ENCODE measurements at places on chromosomes 2 and 18.

- H3K4me1 ChIP-seq, result no peaks in the 10 kb centered on the region
- no peak overlapping the region for H3K27ac ChIP-seq
- H3K36me3 ChIP-seq, result no peaks in the 10 kb centered on the region
- no peak for DNase-seq
- no peak overlapping the region for H3K4me3 ChIP-seq
Measured at GRCh38 chr2:79952616-79953015, 351.9 kb downstream of the LRRTM1 start.

DNA sequence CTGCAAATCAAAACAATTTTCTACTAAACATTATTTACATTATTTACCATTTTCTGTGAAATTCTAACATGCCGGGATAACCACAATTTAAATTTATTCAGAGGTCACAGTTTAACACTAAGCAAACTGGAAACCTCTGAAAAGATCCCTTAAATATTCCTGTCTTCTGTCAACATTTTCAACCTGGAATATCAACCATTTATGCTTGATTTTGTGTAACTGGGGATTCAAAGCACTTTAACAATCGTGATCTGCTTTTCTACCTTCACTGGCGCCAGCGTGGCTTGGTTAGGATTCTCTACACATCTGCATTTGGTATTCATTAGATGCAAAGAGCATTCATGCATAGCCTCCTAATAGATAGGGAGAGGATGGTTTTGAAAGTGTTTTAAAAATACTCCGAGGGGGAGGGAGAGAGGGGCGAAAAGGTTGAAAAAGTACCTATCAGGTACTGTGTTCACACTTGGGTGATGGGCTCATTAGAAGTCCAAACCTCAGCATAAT, 59.9 kb upstream of the RAB12 start:
- no peaks in the 10 kb centered on the region for H3K36me3 ChIP-seq
- no peaks in the 10 kb centered on the region for H3K27me3 ChIP-seq
- H3K4me3 ChIP-seq, result no peak overlapping the region
- no peak overlapping the region for H3K27ac ChIP-seq
- no peak for DNase-seq
- no peaks in the 10 kb centered on the region for H3K4me1 ChIP-seq

GRCh38 chr18:48541747-48542400, 3.0 kb downstream of the CTIF start:
- peak overlapping the region; percentile 75 for H3K4me3 ChIP-seq
- DNase-seq, result no peak
- H3K27me3 ChIP-seq, result no peaks in the 10 kb centered on the region
- H3K4me1 ChIP-seq, result peaks cover 26% of the 10 kb centered on the region

- no peak overlapping the region for H3K4me3 ChIP-seq
- DNase-seq, result no peak
- H3K4me1 ChIP-seq, result no peaks in the 10 kb centered on the region
Measured at GRCh38 chr2:170218931-170219330, 41.0 kb downstream of the MYO3B start.

- H3K4me1 ChIP-seq, result no peaks in the 10 kb centered on the region
- H3K27me3 ChIP-seq, result no peaks in the 10 kb centered on the region
- no peak overlapping the region for H3K4me3 ChIP-seq
- H3K27ac ChIP-seq, result no peak overlapping the region
Measured at GRCh38 chr18:35797948-35798347, 174.5 kb upstream of the RMP24 start.

DNA sequence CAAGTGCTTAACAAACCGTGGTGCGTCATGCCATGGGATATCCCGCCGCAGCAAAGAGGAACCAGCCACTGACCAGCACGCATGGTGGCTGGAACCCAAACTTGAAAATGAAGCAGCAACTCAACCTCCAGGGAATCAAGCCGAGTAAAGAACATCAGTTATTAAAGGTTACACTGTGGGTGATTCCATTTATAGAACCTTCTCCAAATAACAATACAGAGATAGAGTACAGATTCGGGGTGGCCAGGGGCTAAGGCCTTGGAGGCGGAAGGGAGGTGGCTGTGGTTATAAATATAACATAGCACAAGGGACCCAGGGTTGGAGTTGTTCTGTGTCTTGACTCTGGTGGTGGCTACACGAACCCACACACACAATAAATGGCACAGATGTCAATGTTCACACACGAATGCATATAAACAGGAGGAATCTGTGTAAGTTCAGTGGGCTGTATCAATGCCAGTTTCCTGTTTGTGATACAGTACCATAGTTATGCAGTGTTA, 123.1 kb downstream of the EIPR1 start:
- H3K4me1 ChIP-seq, result no peaks in the 10 kb centered on the region
- H3K4me3 ChIP-seq, result no peak overlapping the region
- no peaks in the 10 kb centered on the region for H3K36me3 ChIP-seq
- H3K27ac ChIP-seq, result no peak overlapping the region

DNA sequence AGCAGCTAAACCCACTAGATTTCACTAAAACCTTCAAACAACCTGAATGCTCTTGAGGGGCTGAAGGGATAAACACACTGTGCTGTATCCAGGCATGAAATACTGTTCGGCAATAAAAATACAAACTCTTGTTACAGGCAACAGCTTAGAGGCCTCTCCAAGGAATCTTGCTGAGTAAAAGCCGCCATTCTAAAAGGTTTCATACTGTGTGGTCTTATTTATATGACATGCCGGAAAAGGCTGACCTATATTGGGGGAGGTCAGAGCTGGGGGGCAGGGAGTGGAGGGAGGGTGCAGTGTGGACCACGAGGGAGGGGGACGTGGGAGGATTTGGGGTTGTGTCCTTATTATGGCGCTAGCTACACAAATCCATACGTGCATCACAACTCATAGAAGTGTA, 136.2 kb downstream of the MBP start:
- DNase-seq, result no peak
- no peaks in the 10 kb centered on the region for H3K27me3 ChIP-seq
- no peak overlapping the region for H3K27ac ChIP-seq
- H3K4me1 ChIP-seq, result no peaks in the 10 kb centered on the region
- H3K4me3 ChIP-seq, result no peak overlapping the region
- no peaks in the 10 kb centered on the region for H3K36me3 ChIP-seq

DNA sequence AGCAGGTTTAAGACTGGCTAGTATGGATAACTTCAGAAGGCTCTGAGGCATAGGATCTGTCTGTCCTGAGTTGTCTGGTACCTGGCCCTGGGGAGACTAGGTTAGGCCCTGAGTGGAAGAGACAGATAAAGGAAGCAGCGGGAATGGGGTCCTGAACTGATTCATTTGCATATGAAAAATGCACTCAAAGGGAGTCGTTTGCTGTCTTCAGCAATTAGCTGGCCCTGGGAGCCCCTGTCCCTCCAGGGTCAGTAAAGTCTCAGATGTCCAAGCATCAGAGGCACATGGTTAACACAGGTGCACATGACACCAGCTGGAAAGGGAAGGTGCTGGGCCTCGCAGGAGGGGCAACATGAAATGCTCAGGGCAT, 172.4 kb downstream of the ACOXL start:
- no peaks in the 10 kb centered on the region for H3K27me3 ChIP-seq
- DNase-seq, result no peak
- H3K36me3 ChIP-seq, result no peaks in the 10 kb centered on the region
- no peaks in the 10 kb centered on the region for H3K4me1 ChIP-seq

- H3K4me3 ChIP-seq, result no peak overlapping the region
- no peak for DNase-seq
- H3K27me3 ChIP-seq, result no peaks in the 10 kb centered on the region
- no peaks in the 10 kb centered on the region for H3K4me1 ChIP-seq
Measured at GRCh38 chr2:161327582-161327981, 19.4 kb downstream of the PSMD14 start.
